MM.1S (cell line): ENCODE measurements at places on chromosomes 6 and 20.

DNA sequence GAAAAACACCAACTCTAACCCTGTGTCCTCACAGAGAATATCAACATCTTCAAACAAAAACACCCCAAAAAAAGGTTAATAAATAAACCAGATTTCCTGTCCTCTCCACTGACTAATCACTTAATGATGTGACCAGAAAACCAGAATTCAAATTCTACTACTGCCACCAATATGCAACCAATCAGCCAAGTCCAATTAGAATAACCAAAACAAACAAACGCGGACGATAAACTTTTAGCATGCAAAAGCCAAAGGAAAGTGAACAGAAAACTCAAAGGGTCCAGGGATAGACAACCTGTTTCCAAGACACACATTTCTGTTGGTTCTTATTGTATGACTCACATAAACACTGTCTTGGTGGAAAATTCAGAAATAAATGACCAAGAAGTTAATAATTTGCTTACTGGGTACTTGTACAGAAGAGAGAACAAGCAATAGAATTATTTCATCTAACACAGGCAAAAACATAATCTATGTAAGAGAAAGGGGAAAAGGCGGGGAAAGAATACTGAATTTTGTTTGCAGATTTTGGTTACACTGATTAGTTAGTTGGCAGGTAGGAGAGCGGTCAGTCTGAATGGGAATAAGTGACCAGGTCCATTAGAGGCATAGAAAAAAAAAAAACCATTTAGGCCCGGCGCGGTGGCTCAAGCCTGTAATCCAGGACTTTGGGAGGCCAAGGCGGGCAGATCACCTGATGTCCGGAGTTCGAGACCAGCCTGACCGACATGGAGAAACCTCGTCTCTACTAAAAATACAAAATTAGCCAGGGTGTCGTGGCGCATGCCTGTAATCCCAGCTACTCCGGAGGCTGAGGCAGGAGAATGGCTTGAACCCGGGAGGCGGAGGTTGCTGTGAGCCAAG, 34.1 kb downstream of the HFE start:
- DNase-seq, result no peak

DNA sequence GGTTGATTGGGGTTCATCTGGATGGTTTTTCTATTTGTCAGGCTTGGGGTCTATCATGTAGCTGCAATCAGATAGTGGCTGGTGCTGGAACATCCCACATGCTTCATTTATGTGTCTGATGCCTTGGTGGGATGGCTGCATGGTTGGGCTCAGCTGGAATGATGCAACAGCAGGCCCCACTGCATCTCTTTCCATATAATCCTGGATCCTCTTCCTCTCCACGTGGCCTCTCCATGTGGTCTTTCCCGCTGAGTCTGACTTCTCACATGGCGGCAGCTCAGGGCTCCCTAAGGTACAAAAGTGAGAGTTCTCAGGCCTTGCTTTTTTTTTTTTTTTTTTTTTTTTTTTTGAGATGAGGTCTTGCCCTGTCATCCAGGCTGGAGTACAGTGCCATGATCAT, 65.0 kb upstream of the SUPT3H start:
- no peak for DNase-seq

DNA sequence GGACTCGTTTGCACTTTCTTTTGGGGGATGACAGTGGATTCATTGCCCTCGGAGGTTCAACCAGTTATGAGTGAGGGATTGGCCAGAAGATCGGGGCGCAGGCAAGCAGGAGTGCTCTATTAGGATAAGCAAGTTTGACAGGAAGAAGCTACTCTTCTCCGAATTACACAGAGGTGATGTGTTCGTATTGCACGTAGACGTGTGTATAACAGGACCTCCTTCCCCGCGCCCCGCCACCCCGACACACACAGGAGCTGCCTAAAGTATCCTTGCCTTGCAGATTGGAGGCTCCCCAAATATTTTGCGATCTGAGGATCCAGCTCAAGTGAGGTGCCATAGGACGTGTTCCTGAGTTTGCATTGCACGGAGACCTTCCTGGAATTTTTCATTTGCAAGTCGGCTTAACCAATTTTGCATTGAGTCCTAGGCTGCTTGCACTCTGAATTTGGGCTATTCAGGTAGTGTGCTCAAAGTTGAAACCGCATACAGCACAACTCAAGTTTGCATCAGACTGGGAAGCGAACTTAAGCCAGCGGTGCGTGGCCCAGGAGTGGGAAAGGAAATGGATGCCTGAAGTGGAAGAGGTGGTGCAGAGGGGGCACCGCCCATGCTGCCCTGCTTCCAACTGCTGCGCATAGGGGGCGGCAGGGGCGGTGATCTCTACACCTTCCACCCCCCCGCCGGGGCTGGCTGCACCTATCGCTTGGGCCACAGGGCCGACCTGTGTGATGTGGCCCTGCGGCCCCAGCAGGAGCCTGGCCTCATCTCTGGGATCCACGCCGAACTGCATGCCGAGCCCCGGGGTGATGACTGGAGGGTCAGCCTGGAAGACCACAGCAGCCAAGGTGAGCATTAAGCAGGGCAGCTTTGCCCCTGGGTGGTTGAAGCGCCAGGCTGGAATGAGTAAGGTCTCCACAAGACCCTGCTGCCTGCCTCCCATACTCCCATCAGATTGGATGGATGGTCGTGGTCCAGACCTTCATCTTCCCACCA, 770 bp downstream of the TCF19 start:
- peak; percentile 26 for DNase-seq

DNA sequence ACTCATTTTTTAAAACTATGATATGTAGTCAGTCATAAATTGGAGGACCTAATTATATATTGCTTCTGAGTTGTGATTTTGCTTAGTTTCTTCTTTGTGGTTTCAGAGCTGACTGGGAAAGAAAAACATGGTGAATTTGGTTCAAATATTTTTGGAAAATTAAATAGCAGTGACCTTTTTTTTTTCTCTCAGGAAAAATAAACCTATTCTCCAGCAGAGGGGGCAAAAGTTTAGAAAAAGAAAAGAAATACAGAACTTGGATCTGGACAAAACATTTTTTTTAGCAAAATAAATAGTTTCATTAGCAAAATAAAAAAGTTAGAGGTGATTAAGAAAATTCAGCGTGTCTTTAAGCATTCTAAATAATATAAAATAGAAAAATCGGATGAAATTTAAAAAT, 10.2 kb downstream of the COL10A1 start:
- no peak for DNase-seq

- no peak for DNase-seq
Observed at GRCh38 chr6:135919026-135919425, 67.5 kb downstream of the PDE7B start.

GRCh38 chr6:168338777-168339176, 19.2 kb upstream of the DACT2 start:
- DNase-seq, result no peak

DNA sequence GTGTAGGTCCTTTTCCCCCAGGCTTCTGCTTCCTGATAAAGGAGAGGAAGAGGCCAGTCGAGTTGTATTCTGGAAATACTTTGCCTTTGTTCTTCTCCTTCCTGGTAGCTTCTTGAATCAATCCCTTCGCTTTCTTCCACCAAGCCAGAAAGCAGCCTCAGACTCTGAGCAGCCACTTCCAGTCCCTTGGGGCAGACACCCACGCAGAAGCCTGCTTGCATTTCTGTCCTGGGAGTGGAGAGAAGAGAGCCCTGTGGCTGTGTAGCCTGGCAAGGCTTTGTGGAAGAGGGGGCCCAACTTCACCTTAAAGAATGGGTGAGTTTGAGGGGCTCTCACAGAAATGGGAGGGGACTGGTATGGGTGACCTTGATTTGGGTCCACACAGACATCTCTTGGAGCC, 211.0 kb upstream of the SSTR4 start:
- DNase-seq, result no peak

DNA sequence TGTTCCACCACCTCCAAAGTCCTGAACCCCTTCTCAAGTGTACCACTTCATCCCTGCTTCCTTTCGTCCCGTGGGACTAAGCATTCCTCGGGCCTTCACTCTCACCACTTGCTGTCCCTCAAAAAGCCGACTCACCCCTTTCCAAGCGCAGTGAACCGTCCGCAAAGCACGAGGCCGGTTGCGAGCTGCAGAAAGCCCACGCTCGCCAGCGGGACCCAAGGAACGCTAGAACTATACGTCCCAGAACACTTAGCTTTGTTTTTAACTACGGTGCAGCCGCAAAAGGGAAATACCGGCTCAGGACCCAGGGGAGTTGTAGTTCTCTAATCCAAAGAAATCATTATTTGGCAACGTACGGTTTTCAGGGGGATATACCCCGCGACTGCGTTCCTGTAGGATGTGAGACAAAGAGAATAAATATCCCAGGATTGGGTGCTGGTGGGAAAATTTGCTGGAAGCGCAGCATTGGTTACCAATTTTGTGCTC, 416 bp upstream of the POLR1H start:
- peak; percentile 18 for DNase-seq

DNA sequence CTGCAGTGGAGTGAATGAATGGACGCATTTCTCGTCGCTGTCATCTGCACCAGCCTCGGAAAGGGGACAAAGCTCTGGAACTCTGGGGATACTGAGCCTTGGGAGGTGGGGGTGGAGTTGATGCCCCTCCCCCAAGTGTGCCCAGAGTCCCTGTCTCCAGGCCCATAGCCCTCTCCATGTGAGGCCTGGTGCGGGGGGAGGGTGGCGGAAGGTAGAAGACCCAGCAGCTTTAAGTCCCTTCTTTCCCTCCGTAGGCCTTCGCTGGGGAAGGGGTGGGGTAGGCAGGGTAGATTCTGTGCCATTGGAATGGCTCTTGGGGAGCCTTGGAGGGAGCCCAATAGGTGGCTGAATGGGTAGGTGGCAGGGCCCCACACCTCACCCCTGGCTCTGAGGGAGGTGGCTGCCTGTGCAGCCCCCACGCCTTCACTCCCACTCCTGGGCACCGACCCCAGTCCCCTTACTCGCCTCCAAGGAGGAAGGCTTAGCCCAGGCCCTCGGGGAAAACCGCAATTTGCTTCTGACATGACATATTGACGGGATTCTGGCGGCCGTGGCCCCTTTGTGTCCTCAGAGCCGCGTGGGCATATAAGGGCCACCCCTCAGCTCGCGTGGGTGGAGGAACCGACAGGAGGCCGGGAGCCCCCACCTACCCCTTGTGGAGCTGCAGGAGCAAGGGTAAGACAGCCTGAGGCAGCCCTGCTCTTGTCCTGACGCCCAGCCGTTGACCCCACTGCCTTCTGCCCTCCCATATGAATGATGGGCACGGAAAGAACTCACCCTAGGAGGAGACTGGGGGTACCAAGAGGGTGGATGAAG, at the start of gene BPIFB3:
BPIFB3 (plus strand) TSS at position 613 of the 816 bp plus-strand sequence. CDS start 1,533 bp downstream, outside the sequence.
- DNase-seq, result no peak

GRCh38 chr6:170043881-170044790, 246.7 kb downstream of the DLL1 start:
- no peak for DNase-seq

- DNase-seq, result peak; percentile 8
Observed at GRCh38 chr6:15661853-15662325, 939 bp downstream of the DTNBP1 start.

DNA sequence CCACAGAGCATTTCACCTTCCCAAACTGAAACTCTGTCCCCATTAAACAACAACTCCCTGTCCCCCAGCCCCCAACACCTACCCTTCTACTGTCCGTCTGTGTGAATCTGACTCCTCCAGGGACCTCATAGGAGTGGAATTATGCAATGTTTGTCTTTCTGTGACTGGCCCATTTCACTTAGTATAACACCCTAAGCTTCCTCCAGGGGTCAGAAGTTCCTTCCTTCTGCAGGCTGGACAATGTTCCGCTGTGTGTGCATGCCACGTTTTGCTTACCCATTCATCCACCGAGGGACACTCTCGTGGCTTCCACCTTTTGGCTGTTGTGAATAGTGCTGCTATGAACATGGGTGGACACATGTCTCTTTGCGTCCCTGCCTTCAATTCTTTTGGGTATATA, 37.6 kb upstream of the MPC1 start:
- no peak for DNase-seq
